ENCODE measurements at places on chromosomes 12 and 14.

DNA sequence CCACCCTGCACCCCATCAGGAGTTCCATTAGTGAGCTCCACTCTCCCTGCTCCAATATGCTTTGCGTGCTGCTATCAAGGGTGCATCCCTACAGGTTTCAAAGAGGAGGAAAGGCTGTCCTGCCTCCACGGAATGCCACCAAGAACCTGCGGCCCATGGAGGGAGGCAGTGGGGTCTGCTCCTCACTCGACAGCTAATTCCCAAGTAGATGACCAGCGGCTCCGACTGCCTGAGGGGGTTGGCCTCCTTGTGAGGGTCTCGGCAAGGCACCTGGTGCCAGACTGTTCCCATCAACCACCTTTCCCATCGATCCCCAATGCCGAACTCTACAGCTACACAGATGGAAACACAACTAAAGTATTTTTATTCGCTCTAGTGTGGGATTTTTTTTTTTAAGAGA, 36.0 kb downstream of the AMN start:
- DNase-seq, result no peak

DNA sequence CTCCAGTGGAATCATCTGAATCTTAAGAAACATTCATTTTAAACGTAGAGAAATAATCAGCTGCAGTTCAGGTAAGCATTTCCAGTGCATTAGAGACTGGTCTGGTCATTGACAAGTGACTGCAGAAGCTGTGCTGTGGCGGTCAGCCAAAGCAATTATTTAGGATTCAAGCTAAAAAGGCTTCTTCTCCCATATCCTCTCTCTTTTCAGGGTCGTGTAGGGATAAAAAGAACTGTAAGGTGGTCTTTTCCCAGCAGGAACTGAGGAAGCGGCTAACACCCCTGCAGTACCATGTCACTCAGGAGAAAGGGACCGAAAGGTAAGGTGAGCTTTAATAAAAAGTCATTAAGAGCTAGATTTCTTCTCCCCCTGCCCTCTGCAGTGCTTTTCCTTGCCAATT, 48.1 kb downstream of the MSRB3 start:
- no peak for DNase-seq

DNA sequence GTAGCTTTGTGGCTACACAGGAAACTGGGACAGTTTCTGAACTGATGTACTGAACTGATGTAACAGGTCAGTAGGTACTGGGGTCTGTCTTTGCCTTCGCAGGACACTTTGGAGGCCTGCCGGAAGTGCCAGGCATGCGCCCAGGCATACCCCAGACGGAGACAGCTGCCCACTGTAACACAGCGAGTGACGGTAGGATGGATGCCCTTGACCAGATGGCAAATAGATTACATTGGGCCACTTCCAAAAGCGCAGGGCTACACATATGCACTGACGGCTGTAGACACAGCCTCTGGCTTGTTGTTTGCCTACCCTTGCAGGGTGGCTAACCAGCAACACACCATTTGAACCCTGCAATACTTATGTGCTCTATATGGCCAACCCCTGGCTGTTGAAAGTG, 94.1 kb upstream of the TMPO start:
- DNase-seq, result no peak

DNA sequence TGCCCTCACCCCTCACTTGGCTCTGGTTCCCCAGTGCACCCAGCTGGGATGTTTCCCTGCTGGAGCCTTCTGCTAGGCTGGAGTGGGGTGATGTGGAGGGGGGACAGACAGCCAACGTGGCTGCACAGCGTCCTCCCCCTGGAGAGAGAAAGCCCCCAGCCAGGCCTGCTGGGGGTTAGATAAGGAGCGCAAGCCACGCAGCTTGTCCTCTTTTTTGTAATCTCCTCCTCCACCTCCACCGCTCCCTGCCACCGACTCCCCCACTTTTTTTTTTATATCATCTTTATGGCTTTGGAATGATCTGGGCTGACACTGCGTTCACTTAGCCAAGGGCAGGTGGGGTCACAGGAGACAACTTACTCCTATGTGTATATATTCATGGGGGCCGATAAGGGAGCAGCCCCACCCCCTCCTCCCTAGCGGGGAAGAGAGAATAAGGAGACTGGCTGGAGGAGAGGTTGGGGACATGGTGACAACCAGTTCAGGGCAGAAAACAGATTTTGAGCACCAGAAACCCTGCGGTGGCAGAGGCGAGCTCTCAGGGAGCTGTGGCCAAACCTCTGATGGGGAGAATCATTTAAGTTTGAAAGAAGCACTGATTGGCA, 169.9 kb upstream of the LHX5 start:
- DNase-seq, result no peak

DNA sequence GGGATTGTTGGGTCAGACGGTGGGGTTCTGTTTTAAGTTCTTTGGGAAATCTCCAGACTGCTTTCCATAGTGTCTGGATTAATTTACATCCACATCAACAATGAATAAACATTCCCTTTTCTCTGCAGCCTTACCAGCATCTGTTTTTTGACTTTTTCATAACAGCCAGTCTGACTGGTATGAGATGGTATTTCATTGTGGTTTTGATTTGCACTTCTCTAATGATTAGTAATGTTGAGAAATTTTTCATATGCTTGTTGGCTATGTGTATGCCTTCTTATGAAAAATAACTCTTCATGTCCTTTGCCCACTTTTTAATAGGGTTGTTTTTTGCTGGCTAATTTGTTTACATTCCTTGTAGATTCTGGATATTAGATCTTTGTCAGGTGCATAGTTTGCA, 140.8 kb upstream of the CNTN1 start:
- DNase-seq, result no peak

GRCh38 chr14:29810064-29810463, 117.6 kb downstream of the PRKD1 start:
- no peak for DNase-seq

- no peak for DNase-seq
Observed at GRCh38 chr14:79408696-79409095, 802.6 kb downstream of the DIO2 start.

- no peak for DNase-seq
Observed at GRCh38 chr14:44567997-44568396, 60.9 kb upstream of the FSCB start.

DNA sequence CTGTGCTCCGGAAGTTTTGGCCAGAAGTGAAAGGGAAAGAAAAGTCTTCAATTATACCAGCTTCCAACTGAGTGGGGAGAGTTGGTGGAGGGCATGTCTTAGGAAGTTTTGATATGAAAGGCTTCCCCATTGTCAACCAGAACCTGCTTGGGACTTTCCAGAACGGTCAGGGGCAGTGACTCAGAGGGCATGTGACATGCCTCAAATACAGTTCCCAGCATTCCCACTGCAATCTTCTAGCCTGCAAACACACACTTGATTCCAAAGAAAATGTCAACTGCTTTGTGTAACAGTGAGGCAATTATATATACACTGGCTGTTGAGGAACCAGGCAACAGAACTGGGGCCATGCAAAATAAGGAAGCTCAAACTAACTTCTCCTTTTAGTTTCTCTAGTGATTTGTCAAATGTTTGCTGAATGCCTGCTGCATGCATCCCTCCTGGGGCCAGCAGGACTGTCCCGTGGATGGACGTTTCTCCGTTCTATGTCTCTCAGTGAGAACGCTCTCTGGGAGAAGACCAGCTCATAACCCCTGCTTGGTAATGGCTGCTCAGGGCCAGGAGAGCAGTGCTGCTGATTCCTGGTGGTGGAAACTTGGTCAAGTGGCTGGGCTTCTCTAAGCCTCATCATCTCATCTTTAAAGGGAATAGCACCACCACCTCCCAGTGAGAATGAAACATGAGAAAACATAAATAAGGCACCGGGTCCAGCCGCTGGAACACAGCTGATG, 18.3 kb downstream of the SLC25A47 start:
- DNase-seq, result no peak

GRCh38 chr12:107317751-107318555, 224.6 kb upstream of the CRY1 start:
- DNase-seq, result peak; percentile 96

- no peak for DNase-seq
Observed at GRCh38 chr12:4653257-4653656, 4.3 kb downstream of the NDUFA9 start.

- no peak for DNase-seq
Observed at GRCh38 chr12:77946541-77947061, 115.9 kb downstream of the NAV3 start.

DNA sequence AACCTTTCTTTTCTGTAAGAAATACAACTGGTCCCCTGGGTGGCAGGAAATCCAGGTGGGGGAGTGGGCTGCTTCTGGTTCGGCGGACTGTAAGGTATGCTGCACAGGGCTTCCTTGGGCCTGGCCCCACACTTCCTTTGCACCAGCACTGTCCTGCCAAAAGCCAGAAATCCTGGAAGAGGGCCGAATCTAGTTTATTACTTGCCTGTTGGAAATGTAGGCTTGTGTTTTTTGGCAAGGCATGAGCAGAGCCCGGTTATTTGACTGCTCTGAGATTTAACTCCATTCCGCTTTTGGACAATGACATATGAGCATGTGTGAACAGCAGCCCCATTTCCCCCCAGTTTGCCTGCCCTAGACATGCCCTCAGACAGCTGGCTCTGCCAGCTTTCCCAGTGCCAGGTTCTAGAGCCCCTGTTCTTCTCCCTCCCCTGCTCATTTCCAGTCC, 86.6 kb downstream of the BORCS5 start:
- no peak for DNase-seq

All from RWPE2 (cell line).